ENCODE measurements at places on chromosomes 11 and 22.
A peak's percentile ranks its signal among the peaks of the same experiment; 100 is the strongest.

DNA sequence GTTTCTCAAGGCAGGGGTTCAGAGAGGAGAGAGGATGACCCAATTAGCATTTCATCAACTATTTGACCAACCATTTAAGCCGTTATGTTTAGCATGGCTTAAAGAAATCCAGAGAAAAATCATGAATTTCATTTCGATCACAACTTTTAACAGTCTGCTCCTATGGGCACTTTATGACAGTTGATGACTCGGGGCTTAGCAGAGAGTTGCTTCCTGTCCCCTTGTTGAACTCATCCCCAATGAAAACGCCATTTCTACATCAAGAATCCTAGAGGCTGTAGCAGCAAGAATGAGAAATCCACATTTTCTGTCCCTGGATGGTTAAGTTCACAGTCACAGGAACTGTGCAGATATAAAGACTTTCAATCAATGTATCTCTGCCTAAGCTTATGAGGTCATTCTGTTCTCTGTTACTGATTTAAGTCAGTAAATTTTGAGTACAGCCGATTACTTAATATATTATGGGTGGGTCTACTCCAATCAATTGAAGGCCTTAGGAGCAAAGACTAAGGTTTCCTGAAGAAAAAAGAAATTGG is 81.1 kb downstream of the BDNF start:
- peak; percentile 63 for DNase-seq

- no peak for DNase-seq
These were observed 386.7 kb downstream of the TBC1D22A start for GRCh38 chr22:47148956-47149728.

DNA sequence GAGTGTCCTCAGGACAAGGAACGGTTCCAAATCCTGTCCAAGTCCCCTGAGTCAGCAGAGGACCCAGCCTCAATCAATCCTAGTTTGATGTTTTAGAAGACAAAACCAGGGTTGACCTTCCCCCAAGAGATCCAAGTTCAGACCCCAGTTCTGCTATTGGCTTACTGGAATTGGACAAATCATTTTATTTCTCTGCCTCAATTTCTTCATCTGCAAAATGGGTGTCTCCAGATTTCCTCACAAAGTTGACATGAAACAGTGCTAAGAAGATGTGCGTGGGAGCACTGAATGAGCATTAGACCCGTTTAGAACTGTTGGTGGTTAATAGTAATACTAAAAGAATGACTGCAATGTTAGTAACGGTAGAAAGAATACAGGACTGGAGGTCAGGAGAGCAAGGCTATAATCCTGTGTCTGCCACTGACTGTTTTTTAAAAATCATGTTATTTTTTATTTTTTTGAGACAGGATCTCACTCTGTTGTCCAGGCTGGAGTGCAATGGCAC is 32.8 kb upstream of the SCUBE1 start:
- DNase-seq: peak; percentile 55

DNA sequence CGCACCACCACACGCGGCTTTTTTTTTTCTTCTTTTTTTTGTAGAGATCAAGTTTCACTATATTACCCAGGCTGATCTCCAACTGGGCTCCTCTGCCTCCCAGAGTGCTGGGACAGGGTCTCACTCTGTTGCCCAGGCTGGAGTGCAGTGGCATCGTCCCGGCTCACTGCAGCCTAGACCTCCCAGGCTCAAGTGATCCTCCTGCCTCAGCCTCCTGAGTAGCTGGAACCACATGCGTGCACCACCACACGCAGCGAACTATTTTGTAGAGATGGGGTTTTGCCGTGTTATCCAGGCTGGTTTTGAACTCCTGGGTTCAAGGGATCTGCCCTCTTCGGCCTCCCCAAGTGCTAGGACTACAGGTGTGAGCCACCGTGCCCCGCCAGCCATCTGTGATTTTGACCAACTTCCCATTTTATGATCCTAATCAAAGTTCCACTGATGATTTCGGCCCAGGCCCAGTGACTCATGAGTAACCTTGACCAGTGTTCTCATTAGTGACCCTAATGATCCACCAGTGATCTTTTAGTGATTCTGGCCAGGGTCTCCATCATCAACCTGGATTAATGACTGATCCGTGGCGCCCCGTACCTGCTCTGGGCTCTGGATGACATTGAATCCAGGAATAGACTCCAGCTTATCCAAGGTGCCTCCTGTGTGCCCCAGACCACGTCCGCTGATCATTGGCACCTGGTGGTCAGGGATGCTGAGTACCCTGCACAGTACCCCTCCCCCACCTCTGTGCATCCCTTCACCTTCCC is 1.7 kb downstream of the TYMP start:
- DNase-seq: no peak

GRCh38 chr11:120208001-120208441 is 2.8 kb upstream of the OAF start:
- no peak for DNase-seq

- no peak for DNase-seq
These were observed 62.5 kb upstream of the SORL1-AS1 start for GRCh38 chr11:121515335-121515671.

DNA sequence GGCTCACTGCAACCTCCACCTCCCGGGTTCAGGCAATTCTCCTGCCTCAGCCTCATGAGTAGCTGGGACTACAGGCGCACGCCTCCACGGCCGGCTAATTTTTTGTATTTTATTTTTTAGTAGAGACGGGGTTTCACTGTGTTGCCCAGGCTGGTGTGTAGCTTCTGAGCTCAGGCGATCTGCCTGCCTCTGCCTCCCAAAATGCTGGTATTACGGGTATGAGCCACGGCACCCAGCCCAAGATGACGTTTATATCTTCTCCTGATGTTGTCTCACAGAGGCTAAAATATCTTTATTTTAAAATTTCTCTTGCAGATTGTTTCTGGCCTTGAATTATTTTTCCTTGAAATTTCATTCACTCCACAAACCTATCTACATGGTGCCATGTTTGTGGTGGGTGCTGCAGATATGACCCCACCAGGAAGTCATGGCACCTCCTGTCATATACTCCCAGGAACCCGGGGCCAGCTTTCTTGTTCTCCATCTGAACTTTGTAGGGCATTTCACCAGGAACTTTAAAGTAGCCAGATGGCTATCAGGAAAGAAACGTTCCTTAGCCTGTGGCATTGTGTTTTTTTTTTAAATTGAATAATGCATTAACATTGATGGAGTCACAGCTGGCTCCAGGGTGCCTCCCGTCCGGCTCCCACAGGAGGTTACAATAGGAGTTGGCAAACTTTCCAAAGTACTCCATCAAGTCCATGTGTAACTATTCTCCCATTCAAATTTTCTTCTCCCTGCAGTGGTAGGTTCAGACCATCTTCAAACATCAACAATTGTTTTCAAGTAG is 42.0 kb upstream of the LIPT2 start:
- DNase-seq: no peak

DNA sequence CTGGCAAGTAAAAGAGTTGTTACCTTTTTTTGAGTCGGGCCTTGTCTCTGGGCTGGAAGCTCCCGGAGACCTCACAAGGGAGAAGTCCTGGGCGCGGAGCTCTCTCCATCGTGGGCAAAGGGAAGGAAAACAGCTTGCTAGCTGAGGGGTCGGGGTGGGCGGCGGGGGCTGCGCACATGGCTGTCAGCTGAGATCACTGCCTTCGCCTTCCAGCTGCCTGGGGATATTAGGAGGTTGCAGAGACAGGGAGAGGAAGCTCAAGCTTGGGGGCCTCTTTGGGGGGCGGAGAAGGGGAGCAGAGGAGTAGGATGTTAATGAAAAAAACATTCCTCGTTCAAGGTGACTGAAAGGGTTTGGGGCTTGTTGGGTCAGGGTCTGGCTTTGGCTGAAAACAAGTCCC is 49.2 kb upstream of the ALX4 start:
- no peak for DNase-seq

GRCh38 chr11:104124979-104125378 is 39.0 kb downstream of the PDGFD start:
- DNase-seq: no peak

GRCh38 chr11:132848336-132848735 is 684.0 kb downstream of the OPCML start:
- DNase-seq: no peak

DNA sequence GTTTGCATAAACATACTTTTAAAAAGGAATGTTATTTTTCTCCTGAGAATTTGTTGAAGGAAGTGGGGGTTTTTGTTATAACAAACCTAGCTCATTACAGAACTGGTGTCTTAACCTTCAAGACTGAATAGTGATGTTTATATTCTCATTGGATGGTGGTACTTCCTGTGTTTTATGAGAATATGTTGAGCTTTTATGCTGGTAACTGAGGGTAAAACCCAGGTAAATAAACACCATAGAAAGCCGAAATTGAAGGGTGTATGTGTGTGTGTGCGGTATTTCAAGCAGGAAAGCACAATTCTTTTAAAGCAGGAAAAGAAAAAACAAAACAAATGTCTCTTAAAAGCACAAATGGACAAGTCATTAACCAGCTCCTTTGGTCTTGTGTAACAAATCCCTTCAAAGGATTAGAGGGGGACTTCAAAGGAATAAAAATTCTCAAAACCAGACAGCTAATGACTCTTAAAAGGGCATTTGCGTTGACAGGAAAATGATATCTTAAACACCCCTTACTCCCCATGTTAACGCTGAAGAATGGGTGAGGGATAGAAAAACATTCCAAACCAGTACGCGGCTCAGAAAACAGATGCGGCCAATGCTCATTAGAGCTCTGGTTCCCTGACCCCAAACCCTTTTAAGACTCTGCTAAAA is 23.8 kb downstream of the LMO2 start:
- DNase-seq: no peak

DNA sequence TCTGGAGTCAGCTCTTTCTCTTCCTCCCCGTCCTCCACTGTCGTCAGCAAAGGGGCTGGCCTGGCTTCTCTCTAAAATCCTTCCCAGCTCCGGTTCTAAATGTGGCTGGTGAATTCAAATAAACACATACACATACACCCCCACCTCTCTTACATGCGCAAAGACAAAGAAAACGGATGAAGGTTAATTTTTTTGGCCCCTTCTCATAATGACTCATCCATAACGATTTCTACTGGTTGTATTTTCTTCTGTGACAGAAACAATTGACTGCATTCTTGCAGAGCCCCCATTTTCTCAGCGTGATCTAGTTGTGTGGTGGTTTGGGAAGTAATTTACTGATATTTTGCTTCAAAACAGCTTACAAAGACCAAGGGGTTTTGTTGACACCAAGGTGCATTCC is 130.0 kb upstream of the NTM start:
- no peak for DNase-seq

- no peak for DNase-seq
These were observed 18.6 kb downstream of the USH1C start for GRCh38 chr11:17525570-17525969.
